Neural crest cell (in vitro differentiated cells): ENCODE measurements at places on chromosomes 2 and 18. TPM values are rescaled to one million over a fixed set of nuclear protein-coding genes. Genes with fewer than 3 reads are reported as not detected.

GRCh38 chr2:70658476-70658875, 104.8 kb upstream of the TGFA start:
- no peak for DNase-seq
- peaks cover 6% of the 10 kb centered on the region for H3K36me3 ChIP-seq
- H3K4me1 ChIP-seq = no peaks in the 10 kb centered on the region
- H3K27ac ChIP-seq = no peak overlapping the region
- H3K4me3 ChIP-seq = no peak overlapping the region

Gene MTCL1
- 17.8 and 18.4 TPM in 2 replicates for total RNA-seq

DNA sequence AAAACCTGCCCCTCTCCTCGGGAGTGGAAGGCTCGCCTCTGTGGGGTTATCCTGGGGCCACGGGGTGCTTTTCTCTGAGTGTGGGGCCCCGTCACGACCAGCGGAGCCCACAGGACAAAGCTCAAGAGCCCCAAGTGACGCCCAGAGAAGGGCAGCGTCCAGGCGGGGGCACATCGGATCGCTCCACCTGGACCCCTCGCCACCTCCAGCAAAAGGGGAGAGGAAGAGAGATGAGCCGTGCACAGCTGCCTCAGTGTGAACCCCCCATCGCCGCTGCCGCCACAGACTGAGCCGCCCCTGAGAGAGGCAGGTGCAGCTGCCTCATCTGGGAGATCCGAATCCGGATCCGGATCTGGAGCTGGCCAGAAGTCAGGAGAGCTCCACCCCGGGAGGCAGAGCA, 282.5 kb upstream of the PXDN start:
- no peak overlapping the region for H3K27ac ChIP-seq
- H3K36me3 ChIP-seq = no peaks in the 10 kb centered on the region
- no peaks in the 10 kb centered on the region for H3K27me3 ChIP-seq

Gene SPATA3
- not detected in 2 replicates for total RNA-seq
